ENCODE measurements at places on chromosomes 5 and 9.

GRCh38 chr5:124941051-124942049 is 194.9 kb upstream of the ZNF608 start:
- no peak for DNase-seq

DNA sequence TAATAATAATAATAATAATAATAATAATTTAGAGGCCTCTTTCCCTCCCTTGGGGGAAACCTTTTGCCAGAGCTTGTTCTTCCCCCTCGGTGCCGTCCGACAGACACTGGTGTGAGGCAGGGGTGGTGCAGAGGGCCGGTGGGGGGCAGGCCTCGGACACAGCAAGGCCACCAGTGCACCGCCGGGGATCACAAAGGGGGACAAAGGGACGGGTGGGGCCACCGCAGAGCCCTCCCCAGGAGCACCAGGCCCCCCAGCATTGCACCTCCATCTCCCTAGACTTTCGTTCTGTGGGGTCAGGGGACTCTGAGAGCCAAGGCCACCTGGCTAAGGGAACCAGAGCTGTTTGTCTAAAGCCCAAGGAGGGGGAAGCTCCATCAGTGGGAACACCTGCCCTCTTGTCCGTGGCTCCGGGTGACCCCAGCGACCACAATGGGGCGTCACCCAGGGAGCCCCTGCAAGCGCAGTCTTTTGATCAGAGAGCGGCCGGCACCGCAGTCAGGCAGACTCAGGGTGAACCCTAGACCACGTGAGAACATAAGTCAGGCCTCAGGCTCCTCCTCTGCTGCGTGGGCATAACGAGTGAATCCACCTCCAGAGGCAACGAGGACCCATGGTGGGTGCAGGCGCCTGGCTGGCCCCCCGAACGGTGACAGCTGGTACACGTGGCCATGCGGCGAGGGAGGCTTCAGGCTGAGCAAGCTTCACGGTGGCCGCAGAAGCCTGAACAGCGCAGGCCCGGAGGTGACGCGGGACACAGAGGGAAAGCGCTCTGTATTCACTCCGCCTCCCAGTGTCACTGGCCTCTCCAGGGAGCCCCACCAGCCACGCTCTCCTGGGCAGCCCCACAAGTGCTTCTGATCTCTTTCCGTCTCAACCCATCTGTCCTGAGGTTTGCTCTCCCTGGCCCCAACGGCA is 12.0 kb upstream of the QSOX2 start:
- DNase-seq = no peak

DNA sequence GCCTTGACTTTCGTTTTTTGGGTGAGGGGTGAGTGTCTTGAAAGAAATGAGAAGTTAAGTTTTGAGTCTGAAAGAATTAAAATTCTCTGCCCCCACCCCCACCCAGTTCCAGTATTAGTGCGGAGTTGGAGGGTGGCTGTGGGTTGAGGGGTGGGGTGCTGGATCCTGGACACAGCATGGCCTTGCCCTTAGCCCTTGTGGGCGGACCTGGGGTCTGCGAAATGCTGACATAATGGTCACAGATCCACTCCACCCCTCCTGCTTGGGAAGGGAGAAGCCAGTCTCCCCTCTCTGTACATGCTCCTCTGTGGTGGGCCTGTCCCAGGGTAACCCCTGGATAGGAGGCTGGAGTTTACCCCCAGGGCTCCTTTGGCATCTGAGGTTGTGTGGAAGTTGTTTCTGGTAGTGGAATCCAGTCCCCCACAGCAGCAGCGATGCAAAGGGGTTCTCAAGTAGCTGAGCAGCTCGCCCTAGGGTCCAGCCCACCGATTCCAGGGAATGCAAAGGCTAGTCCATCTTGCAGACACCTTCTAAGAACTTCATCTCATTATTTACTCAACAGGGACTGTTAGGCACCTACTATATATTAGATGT is 42.8 kb upstream of the TCF7 start:
- DNase-seq = no peak

DNA sequence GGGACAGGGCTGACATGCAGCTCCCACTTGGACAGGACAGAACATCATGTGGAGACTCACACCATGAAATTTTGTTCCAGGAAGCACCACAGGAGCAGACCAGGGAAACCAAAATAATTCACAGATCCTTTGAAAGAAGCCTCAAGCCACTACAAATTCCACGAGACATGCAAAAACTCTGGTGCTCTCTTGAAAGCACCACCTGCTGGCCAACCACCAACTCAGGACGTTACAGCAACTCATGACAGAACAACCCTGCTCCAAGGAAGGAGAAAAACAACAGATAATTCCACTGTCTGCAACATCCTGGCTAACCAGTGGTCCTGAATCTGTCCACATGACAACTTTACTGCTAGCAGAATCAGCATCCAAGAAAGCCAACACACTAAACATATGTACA is 516.0 kb downstream of the SPATA31D1 start:
- DNase-seq = no peak

DNA sequence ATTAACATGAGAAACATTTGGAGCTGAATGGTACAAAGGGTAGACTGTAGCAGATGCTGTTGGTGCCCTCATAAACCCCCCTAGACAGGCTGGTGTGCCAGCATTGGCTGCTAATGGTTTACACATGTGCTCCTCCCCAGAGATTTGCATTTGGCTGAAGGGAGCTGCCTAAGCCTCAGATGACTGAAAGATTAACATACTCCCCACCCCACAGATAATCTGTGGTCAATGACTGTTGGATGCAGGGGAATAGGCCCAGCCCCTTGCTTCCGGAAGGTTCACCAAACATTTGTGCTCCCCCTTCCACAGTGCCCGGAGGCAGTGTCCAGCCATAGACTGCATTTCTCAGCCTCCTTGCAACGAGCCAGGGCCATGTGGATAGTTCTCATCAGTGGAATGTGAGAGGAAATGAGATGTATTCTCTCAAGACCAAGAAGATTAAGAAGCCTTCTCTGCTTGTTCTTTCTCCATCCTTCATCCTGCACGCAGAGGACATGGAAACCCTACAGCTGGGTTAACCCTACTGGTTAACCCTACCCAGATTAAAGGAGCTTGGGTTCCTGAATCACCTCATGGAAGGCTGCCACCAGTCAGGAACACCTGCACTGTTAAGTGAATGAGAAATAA is 79.6 kb downstream of the PHAX start:
- DNase-seq = no peak

GRCh38 chr5:68515514-68515913 is 300.0 kb downstream of the PIK3R1 start:
- DNase-seq = no peak

DNA sequence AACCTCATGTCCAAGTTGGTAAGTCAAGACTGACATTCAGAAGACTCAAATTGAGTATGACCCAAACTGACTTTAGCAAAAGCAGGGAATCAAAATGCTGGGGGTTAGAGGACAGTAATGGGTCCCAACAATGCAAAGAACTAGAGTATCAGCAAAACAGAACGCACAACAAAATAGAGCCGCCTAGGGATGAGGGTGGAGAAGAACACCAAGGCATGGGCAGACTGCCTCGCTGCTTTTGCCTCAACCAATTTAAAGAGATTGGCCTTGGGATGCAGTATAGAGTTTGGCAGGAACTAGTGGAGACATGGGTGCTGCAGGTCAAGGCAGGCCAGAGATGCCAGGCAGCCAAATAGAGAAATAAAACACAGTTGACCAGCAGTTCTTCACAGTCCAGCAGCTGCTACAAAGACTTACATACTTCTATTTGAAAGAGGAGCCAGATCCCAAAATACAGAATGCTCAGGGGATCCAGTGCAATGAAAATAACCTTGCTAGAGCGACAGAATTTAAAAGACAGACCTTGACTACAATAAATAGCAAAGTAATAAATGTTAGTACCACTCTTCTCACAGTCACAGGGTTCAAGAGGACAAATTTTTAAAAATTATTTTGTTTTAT is 83.9 kb upstream of the NIPBL start:
- DNase-seq = no peak

DNA sequence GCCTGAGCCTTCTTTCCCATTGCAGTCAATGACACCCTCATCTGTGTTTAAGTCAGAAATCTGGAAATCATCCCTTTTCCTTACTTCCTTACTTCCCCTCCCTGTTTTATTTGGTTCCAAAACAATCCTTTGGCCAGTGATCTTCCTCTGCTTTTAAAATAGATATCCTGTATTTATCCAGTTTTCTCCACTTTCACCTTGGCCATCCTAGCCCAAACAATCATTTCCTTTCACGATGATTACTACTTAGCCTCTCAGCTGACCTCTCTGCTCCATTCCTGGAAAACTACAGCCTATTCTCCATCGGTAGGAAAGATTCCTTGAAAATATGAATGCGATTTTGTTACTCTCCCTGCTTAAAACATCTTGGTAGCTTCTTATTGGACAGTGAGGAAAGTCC is 565.4 kb downstream of the TLR4 start:
- DNase-seq = no peak

GRCh38 chr5:180816608-180817534 is 14.3 kb upstream of the MGAT1 start:
- no peak for DNase-seq

- no peak for DNase-seq
These were observed 343.2 kb downstream of the TMEM232 start for GRCh38 chr5:110383231-110383630.

Measured in stimulated activated CD8-positive, alpha-beta memory T cell treated with anti-CD3 and anti-CD28 coated beads, Interleukin-7, amount 100 ng/mL, for 48 hours (primary cell).